ENCODE measurements at places on chromosomes 2 and 18. TPM values are rescaled to one million over a fixed set of nuclear protein-coding genes. Genes with fewer than 3 reads are reported as not detected.

GULP1 gene
- not detected for total RNA-seq

ZSCAN30 gene
- 9.6 TPM for total RNA-seq

MAB21L4 gene
- not detected for total RNA-seq

ACVR1C gene
- 5.2 TPM for total RNA-seq

UPP2 gene
- not detected for total RNA-seq

CYTIP gene
- 474 TPM for total RNA-seq

LINC00305 gene
- not detected for total RNA-seq

SAG gene
- 0.22 TPM for total RNA-seq

ITGB6 gene
- total RNA-seq: not detected

SULT1C4 gene
- total RNA-seq: not detected

KIF5C gene
- total RNA-seq: 8.1 TPM

MAPK4 gene
- not detected for total RNA-seq

LDLRAD4 gene
- 51.9 TPM for total RNA-seq

KCNJ13 gene
- total RNA-seq: not detected

CFAP210 gene
- 3.1 TPM for total RNA-seq

TNFRSF11A gene
- 1.7 TPM for total RNA-seq

DNER gene
- not detected for total RNA-seq

ZC3H6 gene
- 18.0 TPM for total RNA-seq

PMAIP1 gene
- 101 TPM for total RNA-seq

C2orf72 gene
- total RNA-seq: not detected

THOC1 gene
- total RNA-seq: 96.5 TPM

GRCh38 chr2:205806143-205806905, 124.0 kb downstream of the NRP2 start:
- no peak for DNase-seq

GRCh38 chr2:133953524-133953923, 300.3 kb upstream of the MGAT5 start:
- DNase-seq: no peak

DNA sequence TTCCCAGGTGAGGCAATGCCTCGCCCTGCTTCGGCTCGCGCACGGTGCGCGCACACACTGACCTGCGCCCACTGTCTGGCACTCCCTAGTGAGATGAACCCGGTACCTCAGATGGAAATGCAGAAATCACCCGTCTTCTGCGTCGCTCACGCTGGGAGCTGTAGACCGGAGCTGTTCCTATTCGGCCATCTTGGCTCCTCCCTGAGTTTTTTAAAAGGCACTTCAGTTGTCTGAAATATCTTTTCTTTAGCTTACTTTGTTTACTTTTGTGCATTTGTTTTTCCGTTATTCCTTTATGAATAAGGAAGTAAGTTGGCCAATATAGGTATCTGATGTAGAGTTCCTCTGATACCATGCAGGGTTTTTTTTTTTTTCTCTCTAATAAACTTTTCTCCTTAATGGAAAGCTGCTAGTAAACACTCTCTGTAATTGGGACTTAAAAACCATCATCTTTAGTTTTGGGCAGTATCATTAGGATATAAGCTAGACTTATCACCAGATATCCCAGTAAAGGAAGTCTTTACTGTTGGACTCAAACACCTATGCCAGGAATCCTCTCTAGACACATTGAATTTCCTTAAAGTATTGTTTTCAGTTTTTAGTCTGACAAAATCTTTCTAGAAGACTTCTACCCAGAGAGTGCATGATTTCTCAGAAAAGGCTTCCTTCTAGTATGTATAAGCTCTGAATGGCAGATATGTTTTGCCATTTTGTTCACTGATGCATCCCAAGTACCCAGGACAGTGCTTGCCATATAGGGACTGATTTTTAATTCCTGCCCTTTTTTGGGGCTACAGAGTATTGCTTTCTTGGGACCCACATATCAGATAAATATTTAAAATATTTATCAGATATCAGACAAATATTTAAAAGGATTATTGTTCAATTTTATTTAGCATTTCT, 35.8 kb upstream of the DYSF start:
- DNase-seq: no peak

GRCh38 chr2:190679813-190680591, 31.1 kb downstream of the NAB1 start:
- DNase-seq: peak; percentile 49

GRCh38 chr2:236209535-236209934, 41.3 kb upstream of the GBX2 start:
- no peak for DNase-seq

GRCh38 chr2:118508282-118508681, 339.2 kb downstream of the EN1 start:
- DNase-seq: no peak

GRCh38 chr2:203605302-203605701, 70.2 kb upstream of the RAPH1 start:
- DNase-seq: no peak

- DNase-seq: no peak
Observed at GRCh38 chr2:171547720-171548119, 25.4 kb downstream of the CYBRD1 start.

DNA sequence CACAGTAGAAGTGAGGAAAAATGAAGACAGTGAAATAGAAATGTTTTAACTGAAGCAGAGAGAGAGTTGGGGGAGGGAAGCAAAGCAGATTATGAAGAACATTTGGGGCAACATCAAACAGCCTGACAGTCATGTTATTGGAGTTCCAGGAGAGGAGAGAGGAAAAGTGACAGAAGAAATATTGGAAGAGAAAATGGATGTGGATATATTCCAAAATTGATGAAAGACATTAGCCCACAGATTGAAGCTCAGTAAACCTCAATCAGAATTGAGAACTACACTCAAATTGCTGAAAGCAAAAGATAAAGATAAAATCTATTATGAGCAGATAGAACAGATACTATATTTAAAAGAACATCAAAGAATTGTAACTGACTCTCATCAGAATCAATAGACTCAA, 90.8 kb downstream of the ARHGAP28 start:
- DNase-seq: no peak

DNA sequence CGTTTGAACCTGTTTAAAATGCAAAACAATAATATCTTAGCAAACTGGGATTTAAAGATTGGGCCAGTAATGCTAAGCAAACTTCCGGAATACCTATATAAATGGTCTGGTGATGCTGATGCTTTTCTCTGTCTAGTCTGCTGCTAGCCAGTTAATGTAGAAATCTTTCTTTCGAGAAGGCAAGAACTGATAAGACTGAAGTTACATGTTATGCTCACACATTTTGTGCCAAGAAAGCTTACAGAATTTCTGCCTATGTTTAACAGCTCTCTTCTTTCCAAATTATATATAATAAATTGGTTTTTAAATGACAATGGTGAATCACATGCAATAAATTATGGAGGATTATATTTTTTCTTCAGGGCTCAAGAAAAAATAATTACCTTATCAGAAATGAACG, 37.9 kb downstream of the GCA start:
- no peak for DNase-seq

DNA sequence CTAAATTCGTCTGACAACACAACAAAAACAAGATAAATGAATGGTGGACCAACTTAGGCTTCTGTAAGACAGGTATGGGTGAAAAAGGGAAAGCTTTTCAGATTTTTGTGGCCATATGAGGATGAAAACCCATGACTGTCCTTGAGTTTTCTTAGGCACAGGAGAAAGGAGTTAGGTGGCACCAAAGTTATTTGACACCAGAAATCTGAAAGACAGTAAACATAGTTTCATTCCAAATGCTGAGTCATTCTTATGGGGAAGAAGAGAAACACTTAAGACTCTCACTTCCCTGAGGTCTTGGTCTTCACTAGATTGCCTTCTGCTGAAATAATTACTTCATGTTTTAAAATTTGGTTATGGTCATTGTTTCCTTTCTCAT, 5.2 kb upstream of the GPD2 start:
- DNase-seq: no peak

GRCh38 chr2:48345176-48345575, 184.8 kb upstream of the STON1 start:
- DNase-seq: no peak

- DNase-seq: no peak
Observed at GRCh38 chr2:48209214-48209885, 303.1 kb upstream of the FBXO11 start.

GRCh38 chr2:119794237-119794636, 34.5 kb downstream of the PTPN4 start:
- no peak for DNase-seq

- no peak for DNase-seq
Observed at GRCh38 chr2:65070172-65070830, 14.1 kb downstream of the CEP68 start.

GRCh38 chr18:69205925-69206324, 194.8 kb upstream of the DOK6 start:
- DNase-seq: no peak

GRCh38 chr2:32711219-32711618, 83.4 kb downstream of the TTC27 start:
- DNase-seq: no peak

DNA sequence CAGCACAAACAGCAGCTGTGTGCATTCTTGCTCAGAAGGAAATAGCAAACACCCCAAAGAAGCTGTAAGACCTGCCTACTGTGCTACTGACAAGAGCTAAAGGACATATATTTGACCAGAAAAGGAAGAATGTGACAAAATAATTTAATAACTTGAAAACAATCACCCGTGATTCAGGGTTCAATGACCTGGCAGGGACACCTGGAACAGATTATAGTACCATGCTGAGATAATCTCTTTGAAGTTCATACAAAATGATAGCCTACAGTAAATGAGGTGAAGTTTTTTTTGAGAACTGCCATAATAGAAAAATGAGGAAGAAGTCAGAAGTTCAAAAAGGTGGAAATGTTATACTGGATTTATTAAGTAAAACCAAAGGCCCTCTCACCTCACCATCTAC, 324.8 kb upstream of the GULP1 start:
- no peak for DNase-seq

- DNase-seq: no peak
Observed at GRCh38 chr18:28175150-28175929, 1.6 kb downstream of the CDH2 start.

DNA sequence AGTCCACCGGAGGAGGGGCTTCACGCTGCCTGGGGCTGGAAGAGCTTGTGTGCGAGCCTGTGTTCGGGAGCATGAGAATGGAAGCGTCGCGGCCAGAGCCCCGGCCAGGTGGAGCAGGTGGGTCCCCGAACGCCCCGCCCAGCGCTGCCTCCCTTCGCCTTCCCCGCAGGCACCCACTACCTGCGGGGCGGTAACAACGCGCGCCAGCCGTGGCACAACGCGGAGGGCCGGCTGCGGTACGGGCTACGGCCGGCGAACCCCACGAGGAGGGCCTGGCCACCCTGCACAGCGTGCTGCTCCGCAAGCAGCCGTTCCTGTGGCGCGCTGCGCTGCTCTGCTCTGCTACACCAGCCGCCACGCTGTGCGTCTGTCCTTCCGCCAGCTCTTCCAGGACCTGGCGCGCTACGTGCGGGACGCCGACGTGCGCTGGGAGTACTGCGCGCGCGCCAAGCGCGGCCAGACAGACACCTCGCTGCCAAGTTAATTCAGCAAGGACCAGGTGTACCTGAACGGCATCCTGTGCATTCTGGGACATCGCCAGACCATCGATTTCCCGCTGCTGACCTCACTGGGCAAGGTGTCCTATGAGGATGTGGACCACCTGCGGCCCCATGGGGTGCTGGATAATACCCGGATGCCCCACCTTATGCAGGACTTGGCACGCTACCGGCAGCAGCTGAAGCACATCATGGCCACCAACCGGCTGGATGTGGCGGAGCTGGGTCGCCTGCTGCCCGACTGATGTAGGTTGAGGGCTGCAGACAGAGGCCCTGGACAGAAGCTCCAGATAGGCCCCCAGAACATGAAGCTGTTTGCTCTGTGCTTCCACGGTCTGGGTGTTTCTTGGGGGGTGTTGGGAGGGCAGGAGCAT, 200.6 kb downstream of the NAPG start:
- no peak for DNase-seq

DNA sequence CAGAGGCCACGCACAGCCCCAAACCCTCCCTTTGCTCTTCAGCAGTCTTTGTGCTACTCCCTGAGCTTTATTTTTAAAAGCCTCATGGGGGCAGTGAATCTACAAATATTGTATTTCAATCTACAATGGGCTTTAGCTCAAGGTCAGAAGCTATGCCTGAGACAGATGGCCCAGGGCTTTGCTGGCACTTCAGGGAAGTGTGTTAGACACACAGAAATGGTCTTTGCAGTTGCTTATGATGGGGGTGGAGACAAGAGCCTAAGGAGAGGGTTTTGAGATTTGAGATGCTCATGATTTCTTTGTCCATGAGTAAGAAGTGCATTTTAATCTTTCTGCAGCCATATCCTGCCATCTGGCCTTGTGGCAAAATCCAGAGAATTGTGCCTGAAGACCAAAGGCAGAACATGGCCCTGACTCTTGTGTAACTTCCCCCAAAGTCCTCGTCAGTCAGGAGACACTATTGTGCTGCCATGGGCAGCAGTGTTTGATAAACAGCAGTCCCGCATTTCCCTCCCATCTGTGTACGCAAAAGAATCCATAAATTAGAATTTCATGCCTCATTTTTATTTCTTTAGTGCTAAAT, 92.6 kb downstream of the VAPA start:
- DNase-seq: no peak

GRCh38 chr2:24970483-24971285, 1.1 kb downstream of the DNAJC27 start:
- no peak for DNase-seq

DNA sequence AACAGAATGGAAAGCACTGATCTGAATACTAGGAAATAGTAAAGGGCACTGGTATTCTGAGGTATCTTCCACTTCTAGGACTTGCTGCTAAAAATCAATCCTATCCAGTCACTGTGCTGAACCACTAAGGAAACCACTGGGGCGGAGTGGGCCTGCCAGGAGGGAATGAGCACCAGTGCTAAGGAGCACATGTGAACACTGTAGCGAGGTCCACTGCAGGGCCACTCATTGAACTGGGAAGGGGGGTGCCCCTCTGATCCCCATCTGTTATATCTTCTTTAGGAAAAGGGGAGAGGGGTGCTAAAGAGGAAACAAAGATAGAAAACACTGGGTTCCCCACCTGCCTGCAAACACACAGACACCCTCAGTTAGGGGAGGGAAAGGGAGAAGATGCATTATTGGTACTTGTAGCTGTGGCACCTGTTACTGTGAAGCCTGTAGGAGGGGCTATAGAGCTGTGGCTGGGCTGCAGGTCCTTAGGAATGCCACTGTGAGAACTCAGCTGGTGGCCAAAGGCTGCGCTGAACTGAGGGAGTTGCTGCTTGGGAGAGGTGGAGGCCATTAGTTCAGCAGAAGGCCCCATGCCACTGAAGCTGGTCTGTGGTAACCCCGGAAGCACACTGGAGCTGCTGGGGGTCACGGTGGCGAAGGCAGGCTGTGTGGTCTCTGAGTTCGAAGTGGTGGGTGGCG, 81.8 kb downstream of the INO80D start:
- no peak for DNase-seq

- DNase-seq: no peak
Observed at GRCh38 chr2:66925128-66925527, 472.0 kb upstream of the ETAA1 start.

GRCh38 chr2:186036862-186037449, 298.4 kb downstream of the FSIP2 start:
- no peak for DNase-seq

DNA sequence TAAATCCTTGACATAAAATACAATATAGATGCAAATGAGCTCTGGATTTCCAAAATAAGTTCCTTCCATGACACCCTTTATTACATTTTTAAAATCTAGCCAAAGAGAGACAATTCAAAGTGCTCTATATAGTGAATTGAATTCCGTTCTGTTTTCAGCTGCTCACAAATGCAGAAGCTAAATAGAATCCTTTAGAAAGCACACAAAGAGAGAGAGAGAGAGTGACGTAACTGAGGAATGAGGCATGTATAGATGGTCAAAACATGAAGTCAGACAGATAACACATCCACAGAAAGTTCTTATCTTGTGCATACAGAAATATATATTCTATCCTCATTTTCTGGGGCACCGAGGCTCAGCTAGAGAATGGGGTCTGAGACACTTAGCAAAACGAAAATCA, 344.7 kb upstream of the NETO1 start:
- no peak for DNase-seq

GRCh38 chr18:79955302-79956075, 4.0 kb upstream of the SLC66A2 start:
- no peak for DNase-seq
